ENCODE measurements at places on chromosomes 7 and 10. TPM values are rescaled to one million over a fixed set of nuclear protein-coding genes. Genes with fewer than 3 reads are reported as not detected.

DNA sequence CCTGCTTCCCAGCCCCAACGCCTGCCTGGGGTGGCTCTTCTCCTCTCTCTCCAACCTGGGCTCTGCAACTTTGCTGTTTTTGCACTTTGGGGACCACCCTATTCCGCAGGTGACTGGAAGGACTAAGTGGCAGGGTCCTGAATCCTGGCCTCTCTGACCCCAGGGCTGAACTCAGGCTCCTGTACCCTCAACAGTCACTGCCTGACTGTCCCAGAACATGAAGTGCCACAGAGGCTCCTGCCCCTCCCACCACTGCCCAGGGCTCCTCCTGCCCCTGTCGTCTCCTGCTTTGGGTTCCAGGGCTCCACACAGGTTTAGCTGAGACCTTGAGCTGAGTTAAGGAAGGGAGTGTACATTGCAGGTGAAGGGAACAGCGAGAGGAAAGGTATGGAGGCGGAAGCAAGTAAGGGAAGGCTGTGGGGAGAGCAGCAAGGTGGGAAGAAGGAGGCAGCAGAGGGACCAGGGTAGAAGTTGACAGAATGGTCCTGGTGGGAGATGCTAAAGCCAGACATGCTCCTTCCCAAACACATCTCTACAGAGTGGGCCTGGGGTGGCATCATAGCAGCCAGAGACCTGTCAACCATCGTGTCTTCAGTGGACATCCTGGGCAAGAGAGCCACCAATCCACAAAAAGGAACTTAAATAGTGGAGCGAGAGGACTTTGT lies 5.7 kb upstream of the GRID1 start:
- DNase-seq = no peak

- DNase-seq = no peak
These were observed 182.6 kb downstream of the TCF7L2 start for GRCh38 chr10:113132591-113133121.

DNA sequence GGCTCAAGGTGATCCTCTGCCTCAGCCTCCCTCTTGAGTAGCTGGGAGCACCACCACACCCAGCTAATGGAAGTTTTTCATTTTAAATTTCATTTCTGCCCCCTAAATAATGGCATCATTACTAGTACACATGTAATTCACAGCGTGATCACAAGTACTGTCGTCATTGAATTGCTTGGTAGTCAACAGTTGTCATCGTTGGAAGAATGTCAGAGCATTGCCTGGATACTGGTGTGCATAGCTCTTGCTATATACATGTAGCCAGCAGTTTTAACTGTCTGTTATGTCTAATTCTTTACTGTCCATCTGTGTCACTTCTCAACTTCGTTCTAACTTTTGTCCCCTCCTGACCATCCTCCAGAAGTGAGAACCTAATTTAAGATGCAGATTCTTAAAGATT lies 62.1 kb downstream of the CRPPA start:
- no peak for DNase-seq

GRCh38 chr7:55288070-55288824 lies 76.9 kb upstream of the LANCL2 start:
- DNase-seq = no peak

DNA sequence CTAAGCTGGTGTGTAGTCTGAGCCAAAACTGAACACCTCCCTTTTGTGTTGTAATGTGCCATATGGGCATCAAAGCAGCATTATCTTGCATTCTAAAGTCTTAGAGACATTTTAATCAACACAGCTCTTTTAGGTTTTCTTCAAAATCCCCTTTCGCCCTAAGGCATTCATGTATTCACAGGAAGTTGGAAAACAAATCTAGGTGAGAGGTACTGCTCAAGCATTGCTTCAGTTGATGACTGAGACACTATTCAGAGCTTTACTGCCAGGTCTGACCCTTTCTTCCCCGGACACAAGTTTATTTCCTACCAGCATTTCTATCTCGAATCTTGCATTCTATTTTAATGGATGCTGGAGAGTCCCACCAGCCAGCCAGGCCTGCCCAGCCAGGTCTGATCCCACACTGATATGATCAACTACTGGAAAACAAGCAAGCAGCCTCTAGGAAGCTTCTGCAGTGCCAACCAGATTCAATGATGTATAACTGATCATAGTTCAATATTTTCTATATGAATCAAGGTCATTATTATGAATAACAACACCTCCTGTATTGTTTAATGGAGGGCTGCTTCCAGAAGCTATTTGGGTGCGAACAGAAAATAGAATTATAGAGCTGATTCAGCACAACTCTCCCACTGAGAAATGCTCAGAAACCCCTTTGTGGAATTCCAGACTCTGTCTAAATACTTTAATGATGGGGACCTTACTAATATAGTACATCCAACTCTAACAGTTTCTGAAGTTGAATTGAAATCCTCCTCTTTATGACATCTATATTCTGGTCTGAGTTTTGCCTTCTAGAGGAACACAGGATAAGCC lies 4.0 kb upstream of the BRAF start:
- no peak for DNase-seq

DNA sequence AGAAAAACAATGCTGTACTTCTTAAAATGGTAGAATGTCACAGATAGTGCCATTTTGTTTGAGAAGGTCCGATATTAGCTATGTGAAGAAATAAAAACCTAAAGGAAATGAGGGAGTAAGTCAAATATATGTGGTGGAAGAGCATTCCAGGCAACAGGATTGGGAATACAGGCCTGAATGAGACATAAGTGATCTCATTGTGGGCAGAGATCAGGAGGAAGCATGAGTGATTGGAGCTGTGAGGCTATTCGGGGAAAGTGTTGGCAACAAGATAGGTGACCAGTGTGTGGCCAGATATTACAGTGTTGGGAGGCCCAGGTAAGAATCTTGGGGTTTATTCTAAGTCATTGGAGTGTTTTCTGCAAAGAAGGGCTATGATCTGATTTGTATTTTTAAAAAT lies 41.3 kb upstream of the AGMO start:
- no peak for DNase-seq

- DNase-seq = no peak
These were observed 492.5 kb downstream of the ARL4A start for GRCh38 chr7:13179775-13180523.

GRCh38 chr10:31508882-31509281 lies 189.9 kb downstream of the ZEB1 start:
- no peak for DNase-seq

- DNase-seq = no peak
These were observed 185.7 kb upstream of the TMEM72 start for GRCh38 chr10:44725404-44725803.

DNA sequence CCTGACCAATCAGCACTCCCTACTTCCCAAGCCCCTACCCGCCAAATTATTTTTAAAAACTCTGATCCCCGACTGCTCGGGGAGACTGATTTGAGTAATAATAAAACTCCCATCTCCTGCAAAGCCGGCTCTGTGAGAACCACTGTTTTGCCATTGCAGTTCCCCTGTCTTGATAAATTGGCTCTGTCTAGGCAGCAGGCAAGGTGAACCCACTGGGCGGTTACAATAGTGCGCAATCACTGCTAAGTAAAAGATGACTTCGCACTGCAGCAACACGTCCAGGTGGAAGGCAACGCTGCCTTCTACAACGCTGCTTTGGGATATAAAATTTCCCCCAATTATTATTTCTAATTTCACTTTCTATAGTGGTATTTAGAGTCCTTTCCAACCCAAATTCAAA lies 8.9 kb downstream of the SLC37A3 start:
- DNase-seq = no peak

The ATRNL1 gene
- 0.49 TPM for total RNA-seq

Measured in lower leg skin (tissue), 4 donors.